ENCODE measurements at places on chromosomes 1 and 21.

GRCh38 chr1:22738069-22738435, 27.4 kb downstream of the EPHB2 start:
- no peak for DNase-seq

DNA sequence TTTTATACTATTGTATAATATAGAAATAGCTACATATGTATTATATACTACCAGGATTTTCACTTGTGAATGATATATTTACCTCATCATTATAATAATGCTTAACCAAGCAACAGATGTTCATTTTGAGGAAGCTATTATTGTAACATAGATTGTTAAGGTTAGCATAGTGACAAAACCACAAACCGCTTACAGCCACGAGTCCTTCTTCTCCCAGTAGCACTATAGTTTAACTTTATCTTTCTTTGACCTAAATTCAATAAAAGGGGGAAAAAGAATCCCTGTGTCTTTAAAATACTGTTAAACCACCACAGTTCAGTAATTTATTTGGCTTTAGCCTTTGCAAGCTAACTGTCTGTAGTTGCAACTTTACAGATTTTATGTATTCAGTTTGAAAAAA, 1039.4 kb upstream of the B3GALT2 start:
- DNase-seq = no peak

DNA sequence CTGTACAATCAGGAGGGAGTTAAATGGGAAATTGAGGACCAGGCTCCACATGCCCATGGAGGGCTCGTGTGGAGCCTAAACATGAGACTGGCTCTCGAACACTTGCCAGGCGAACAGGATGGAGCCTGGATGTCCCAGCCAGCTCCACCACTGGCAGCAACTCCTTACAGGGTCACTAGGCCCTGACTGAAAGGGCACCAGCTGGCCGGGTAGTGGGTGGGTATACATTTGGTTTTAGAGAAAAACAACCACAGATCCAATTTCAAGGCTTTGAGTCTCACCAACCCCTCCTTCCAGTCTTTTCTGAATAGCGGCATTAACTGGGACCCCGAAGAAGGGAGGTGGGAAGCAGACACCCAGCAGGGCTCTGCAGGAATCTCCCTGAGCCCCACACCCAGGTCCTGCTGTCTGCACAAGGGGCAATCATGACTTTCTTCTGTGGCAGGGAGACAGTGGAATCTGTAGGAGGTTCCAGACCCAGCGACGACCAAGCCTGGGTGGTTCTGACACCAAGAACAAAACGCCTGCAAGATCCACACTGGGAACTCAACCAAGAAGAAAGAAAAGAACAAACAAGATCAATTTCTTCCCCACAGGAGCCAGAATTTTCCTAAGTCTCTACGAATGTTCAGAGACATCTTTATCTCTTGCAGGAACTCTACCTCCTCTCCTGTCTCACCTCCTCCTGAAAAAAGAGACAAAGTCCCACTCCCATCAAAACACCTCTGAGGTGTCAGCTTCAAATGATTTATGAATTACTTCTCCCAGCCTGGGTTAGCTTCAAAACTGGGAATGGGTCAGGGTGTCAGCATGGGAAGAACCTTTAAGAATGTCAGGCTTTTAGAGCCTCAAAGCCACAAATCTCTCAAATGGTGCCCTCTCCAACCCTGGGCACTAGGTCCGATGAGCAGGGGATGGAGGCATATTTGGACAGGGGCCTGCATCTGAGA, 26.5 kb upstream of the SRP9 start:
- no peak for DNase-seq

DNA sequence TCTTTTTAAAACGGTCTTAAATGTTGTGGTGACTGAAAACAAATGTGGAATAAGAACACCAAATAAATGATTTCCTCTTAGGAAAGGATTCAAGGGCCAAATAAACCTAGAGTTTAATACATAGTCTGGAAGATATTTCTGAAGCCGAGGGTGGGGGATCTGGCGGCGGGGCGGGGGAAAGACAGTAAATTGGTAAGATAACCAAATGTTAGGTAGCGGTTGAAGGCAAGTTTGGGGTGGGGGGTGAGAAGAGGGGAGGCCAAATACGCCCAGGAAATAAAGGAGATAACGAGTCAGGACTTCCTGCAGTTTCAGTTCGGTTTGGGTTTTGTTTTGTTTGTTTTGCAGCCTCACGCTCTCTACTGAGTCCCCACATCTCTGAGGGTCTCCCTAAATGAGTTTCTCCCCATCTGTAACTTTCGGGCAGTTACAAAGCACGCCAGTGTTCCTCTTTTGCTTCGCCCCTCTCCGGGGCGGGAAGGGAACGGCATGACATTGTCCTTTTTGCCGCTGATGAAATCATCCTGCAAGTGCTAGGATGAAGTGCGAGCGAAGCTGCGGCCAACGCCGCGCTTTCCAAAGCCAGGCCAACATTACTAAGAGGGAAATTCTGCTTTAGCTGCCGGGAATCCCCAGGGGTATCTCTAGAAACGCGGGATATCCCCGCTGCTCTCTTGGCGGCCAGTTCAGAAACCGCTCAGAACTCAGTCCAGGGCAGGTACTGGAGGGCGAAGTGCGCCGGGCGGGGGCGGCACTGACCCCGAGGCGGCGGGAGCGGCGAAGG, 844 bp downstream of the NIBAN1 start:
- no peak for DNase-seq

- DNase-seq = no peak
Observed at GRCh38 chr1:224107282-224107625, 6.7 kb upstream of the FBXO28 start.

- no peak for DNase-seq
Observed at GRCh38 chr1:56068210-56068609, 511.2 kb downstream of the PLPP3 start.

DNA sequence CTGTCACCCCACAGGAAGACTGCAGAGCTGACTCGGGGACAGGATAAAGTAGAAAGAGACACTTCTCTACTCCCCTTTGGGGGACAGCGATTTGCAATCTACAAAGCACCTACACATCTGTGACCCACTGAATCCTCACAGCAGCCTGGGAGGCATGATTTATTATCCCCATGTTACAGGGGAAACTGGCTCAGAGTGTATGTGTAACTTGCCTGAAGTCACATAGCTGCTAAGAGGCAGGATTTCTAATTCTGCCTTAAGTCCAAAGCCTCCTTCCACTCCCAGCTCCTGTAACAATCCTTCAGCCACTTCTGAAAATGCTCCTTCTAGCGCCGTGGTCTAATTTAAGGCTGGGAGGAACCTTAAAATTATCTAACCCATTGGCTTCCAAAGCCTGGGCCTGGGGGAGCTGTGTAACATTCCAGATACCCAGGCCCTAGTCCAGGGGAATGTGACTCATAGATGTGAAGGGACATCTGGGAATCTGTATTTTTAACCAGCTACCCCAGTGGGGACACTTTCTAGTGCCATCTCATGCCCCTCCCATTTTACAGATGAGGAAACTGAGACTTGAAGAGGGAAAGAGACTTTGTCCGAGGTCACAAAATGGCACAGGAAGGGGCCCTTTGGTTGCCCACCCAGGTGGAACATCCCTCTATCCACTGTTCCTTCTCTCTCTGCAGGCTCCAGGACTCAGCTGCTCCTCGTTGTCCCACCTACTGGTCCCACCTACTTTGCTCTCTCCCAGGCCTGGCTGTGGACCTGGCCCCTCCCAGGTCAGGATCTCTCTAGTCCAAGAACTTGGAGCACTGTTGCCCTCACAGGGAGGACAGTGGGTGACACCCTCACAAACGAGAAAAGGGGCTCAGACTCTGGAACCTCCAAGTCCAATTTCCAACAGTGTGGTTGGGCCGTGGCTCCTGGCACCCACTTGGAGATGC, 48.9 kb downstream of the AHDC1 start:
- DNase-seq = no peak

- no peak for DNase-seq
Observed at GRCh38 chr1:227747948-227748495, 12.8 kb downstream of the SNAP47 start.

DNA sequence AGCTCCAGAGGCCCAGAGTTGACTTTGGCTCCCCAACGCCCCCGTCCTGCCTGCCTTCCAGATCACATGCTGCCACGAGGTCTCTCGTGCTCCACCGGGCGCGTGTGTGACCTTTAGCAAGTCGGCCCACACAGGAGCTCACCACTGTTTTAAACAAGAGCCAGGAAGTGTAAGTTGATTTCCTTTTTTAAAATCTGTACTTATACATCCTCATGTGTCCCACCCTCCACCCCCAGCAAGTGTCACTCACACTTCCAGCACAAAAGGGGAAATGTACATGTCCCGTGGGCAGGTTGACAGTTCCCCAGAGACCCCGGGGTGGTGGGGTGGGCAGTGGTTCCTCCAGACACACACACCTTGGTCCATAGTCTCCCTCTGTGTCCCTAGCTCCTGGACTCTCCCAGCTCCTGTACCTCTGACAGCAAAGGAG, 84.4 kb downstream of the STUM start:
- DNase-seq = no peak

GRCh38 chr1:24159366-24159765, 16.4 kb upstream of the IL22RA1 start:
- no peak for DNase-seq

- DNase-seq = no peak
Observed at GRCh38 chr1:6923416-6923815, 138.2 kb downstream of the CAMTA1 start.

DNA sequence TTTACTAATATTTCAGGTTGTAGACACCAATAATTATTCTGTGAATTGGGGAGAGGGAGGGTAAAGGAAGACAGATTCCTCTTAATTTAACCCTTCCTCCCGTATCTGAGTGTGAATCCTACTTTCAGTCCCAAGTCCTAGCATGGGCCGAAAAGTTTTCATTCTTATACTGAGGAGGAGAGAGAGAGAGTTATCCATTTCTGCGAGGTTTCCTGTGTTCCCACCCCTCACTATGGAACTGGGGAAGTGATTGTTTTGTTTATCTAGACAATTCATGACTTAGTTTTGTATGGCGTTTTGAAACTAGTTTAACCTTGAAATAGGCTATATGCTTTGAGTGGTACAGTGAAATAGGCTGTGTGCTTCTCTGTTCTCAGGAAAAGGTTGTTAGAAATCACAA, 134.0 kb upstream of the DPYD start:
- DNase-seq = no peak

GRCh38 chr1:90973897-90974798, 47.7 kb downstream of the ZNF644 start:
- no peak for DNase-seq

DNA sequence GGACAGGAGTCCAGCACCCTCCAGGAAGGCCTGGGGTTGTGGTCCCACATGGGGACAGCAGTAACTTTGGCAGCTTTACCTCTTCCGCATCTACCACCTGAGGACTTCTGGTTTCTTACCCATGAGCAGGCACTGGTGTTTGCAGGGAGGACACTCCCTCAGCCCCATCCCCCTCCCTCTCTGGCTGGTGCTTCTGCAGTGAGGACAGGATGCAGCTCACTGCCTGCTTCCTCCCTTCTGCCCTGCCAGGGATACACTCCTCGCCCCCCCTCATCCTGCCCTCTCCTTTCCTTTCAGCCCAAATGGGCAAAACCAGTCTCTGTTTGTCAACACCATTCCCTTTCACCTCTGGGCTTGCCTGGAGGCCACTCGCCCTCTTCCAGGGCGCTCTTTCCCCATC, 62.4 kb downstream of the KIRREL1 start:
- no peak for DNase-seq

GRCh38 chr1:213397638-213398037, 346.6 kb downstream of the RPS6KC1 start:
- no peak for DNase-seq

- DNase-seq = no peak
Observed at GRCh38 chr1:163766257-163766918, 444.6 kb downstream of the NUF2 start.

GRCh38 chr1:63909526-63909925, 135.7 kb downstream of the ROR1 start:
- DNase-seq = no peak

- no peak for DNase-seq
Observed at GRCh38 chr1:4055294-4055967, 155.4 kb upstream of the C1orf174 start.

DNA sequence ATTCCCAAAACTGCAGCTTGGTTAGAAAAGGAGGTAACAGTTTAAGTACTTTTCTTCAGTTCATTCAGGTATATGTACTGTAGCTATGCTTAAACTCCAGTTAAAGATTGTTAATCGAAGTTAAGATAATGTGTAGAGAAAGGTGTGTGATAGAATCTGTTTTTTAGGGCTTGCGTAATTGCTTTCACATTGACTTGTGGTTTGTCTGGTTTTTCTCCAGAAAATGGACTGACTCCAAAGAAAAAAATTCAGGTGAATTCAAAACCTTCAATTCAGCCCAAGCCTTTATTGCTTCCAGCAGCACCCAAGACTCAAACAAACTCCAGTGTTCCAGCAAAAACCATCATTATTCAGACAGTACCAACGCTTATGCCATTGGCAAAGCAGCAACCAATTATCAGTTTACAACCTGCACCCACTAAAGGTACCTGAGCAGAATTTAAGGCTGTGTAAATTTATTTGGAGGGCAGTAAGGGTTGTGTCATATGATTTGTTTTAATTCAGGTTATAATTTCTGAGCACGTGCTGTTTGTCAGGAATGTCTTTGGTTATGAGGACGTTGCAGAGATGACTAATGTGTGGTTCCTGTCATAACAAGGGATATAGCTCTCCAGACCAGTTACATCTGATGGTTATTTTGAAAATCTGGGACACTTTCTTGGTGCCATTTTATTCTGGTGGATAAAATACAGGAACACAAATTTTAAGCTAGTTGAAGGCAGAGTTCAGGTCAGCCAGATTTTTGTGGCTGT, 26.0 kb downstream of the ATF6 start:
- DNase-seq = no peak

DNA sequence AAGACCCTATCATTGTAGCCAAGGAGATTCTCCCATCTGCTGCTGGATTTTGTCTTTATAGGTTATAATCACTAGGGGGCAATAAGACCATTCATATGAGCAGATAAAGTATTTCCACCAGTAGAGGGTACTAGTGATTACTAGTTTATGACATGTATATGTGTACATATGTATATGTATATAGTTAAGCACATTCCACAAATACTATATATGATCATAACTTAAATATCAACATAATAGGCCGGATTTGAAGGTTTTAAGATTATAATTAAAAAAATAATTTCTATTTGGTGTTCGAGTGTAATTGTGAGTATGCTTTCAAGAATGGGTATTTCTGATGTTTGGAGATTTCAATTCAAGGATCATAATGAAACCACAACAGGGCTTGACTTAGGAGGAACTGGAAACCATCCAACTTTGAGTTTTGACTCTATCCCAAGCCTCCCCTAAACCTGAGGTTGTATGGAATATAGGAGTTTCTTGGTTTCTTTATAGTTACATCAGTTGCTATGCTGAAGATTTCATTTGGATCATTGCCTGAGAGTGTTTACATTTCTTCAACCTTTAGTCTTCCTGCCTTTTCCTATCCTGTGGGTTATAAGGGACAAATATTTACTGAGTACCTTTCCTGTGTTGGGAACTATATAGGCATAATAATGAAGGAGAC, 16.9 kb downstream of the TCEANC2 start:
- DNase-seq = peak; percentile 82

- DNase-seq = no peak
Observed at GRCh38 chr1:36824390-36824861, 209.9 kb downstream of the GRIK3 start.
